Hepatocyte (in vitro differentiated cells): ENCODE measurements at places on chromosomes 1 and 21. TPM values are rescaled to one million over a fixed set of nuclear protein-coding genes. Genes with fewer than 3 reads are reported as not detected.

DNA sequence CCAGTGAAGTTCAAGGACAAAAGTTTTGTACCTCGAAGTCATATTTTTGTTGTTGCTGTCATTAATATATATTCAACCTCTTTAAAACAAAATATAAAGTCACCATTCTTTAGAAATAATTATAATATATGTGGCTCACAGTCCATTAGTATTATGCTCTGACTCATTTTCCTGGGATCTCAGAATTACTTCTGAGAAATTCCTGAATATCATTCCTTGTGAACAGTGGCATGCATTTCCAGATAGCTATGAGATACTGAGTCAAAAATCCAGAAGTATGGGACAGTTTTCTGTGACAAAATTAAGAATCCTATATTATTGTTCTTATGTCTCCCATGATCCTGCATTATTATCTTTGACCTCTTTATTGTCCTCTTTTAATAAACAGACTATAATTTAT is 13.8 kb upstream of the RGS21 start:
- DNase-seq: no peak

The OR2G6 gene
- not detected in 2 replicates for polyA plus RNA-seq

The TNFRSF1B gene
- 3.0 and 4.3 TPM in 2 replicates for polyA plus RNA-seq

DNA sequence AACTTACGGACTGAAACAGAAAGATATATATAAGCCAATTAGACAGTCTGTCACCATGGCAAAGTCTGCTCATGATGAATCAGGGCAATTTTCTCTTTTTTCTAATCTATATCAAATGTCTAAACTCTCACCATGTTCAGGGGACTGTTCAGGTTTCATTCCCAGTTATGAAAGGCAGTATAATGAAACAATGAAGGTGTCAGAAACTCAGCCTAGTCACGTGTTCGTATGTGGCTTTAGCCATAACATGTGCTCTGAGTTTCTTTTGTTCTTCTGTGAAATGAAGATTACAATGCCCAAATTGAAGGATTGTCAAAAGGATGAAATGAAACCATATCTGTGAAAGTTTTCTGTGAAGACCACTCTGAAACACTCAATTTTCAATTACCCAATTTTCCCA is 392.9 kb downstream of the DSCAM start:
- no peak for DNase-seq

GRCh38 chr1:209768354-209768774 is 12.5 kb downstream of the TRAF3IP3 start:
- no peak for DNase-seq

The CFAP45 gene
- not detected in 2 replicates for polyA plus RNA-seq

The KIAA0040 gene
- polyA plus RNA-seq: 4.5 and 7.1 TPM in 2 replicates

GRCh38 chr1:94276988-94277434 is 39.6 kb upstream of the ARHGAP29 start:
- DNase-seq: no peak

DNA sequence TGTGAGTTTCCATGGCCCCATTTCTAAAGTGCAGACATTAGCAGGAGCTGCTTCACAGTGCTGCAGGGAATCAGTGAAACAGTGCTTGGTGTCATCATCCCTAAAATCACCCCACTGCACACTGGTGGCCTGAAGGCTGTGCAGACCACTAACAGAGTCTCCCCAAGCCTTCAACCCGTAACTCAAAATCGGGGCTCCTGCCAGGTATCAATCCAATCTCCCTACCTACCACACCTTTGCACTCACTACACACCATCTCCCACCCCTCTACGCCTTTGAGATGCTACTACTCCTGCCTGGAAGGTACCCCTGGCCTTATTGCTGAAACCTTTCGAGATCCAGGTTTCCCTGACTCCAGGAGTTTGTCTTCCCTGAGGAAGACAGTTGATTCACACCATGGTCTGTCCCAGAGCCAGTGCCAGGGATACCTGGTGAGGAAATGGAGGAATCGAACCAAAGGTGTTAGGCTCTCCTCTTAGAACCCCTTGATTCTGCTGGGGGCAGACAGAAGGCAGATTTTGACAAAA is 25.5 kb downstream of the SLC2A1 start:
- no peak for DNase-seq
